ENCODE measurements at places on chromosomes 3 and 15.

GRCh38 chr3:173857154-173857553 lies 459.6 kb downstream of the NLGN1 start:
- no peak for DNase-seq

GRCh38 chr3:127149621-127150310 lies 43.2 kb upstream of the PRR23E start:
- DNase-seq = no peak

GRCh38 chr15:39281094-39281493 lies 299.8 kb upstream of the THBS1 start:
- no peak for DNase-seq

GRCh38 chr15:61195116-61196002 lies 33.7 kb downstream of the RORA start:
- no peak for DNase-seq

GRCh38 chr3:126537730-126538281 lies 13.9 kb downstream of the CHST13 start:
- no peak for DNase-seq

DNA sequence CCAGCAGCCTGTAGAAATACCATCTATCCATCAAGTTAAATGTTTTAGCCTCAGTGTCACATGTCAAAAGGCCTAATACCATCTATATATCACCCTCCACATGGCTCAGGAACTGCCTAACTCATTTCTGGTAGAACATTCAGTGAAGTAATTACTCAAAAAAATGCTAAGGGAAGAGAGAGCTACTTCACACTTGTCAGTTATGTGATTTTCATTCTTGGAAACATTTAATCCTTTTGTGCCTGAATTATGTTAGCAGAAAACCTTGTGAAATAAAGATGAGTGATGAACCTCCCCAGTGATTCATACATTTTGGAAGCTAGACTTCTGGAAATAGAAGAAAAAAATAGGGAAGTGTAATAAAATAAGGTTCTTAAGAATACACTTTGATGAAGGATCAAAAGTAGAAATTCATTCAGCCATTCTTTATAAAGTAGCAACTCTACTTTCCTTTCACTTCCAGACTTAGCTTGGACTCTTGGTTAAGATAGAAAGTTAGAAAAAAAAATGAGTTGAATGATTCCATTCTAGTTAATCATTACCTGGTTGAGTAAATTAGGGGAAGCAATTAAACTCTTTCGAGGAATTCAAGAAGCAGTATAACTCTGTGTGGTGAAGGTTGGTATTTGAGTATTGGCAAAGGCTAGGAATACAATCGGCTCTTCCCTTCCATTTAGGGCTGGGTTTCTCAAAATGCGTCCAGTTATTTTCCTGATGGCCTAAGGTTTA lies 3.6 kb downstream of the OTOL1 start:
- DNase-seq = no peak

GRCh38 chr15:45810201-45810600 lies 175.4 kb downstream of the SQOR start:
- DNase-seq = no peak

DNA sequence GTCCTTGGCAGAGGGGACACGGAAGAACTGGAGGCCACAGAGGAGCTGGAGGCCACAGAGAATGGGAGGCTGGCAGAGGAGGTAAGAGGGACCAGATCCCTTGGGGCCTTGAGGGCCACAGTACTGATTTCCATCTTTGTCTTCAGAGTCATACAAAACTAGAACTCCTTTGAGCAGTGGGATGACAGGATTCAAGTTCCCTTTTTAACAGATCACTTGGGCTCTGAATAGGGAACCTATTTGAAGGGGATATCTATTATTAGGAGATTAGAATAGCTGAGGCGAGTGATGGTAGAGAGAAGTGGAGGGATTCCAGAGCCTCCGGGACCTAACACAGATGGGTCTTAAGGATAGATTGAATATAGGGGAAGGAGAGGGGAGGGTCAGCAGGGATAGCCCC lies 55.7 kb downstream of the OXNAD1 start:
- DNase-seq = no peak

DNA sequence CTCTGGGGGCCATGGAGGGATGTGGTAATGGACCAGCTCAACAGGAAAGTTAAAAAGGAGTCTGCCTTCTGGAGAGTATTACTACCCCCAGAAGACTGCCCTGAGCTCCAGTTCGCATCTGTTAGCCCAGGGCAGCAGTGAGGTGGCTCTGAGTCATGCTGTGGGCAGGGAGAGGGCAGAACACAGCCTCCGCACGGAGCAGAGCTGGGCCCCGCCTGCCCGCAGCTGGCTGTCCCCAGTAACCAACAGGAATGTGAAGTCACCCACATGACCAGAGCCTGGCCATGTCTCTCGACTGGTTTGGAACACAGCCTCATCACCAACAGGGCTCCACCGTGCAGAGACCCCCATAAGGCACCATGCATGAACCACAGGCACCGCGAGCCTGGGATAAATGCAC lies 62.1 kb downstream of the CYFIP1 start:
- no peak for DNase-seq

GRCh38 chr3:58175187-58175436 lies 35.7 kb downstream of the DNASE1L3 start:
- no peak for DNase-seq

DNA sequence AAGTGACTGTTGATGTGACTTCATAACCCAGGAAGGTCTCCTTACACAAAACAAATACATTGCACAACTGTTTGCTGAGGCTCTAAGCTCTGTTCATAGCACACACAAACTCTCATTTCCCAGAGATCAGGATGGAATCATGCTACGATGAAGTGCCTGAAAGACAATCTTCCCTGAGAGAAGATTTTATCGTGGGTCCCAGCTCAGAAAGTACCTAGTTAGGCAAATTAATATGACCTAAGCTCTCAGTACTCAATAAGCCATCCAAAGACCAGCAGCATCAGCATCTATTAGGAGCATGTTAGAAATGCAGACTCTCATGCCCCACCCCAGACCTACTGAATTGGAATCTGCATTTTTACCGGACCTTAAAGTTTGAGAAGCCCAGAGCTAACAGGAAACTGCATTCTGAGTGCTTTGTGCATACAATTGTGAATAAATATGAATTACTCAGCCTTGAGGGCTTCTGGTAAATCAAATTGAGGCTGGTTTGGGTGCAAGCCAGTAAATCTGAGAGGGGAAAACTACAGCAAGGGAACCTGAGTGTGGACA lies 161.5 kb upstream of the C2CD4B start:
- DNase-seq = no peak

Data from stimulated activated CD8-positive, alpha-beta memory T cell treated with anti-CD3 and anti-CD28 coated beads, Interleukin-4, amount 100 ng/mL, for 1 hour (primary cell).